ENCODE measurements at places on chromosomes 16 and 17. TPM values are rescaled to one million over a fixed set of nuclear protein-coding genes. Genes with fewer than 3 reads are reported as not detected.

The TTLL6 gene
- total RNA-seq, result not detected

The PYDC1 gene
- total RNA-seq, result not detected

The MMP28 gene
- 79.7 TPM for total RNA-seq

The CBX2 gene
- total RNA-seq, result 1.7 TPM

Measured in gastroesophageal sphincter (tissue), 4 donors.